Prostate gland (tissue), 2 donors: ENCODE measurements at places on chromosomes 7 and 10.

- H3K27me3 ChIP-seq = no peaks in the 10 kb centered on the region
- no peak for DNase-seq
- no peaks in the 10 kb centered on the region for H3K36me3 ChIP-seq
- no peaks in the 10 kb centered on the region for H3K4me1 ChIP-seq
- H3K27ac ChIP-seq = no peak overlapping the region
Observed at GRCh38 chr7:66162622-66163021, 42.5 kb upstream of the TPST1 start.

- H3K4me1 ChIP-seq = no peaks in the 10 kb centered on the region
- DNase-seq = no peak
- no peak overlapping the region for H3K27ac ChIP-seq
- no peaks in the 10 kb centered on the region for H3K36me3 ChIP-seq
- no peaks in the 10 kb centered on the region for H3K27me3 ChIP-seq
- H3K4me3 ChIP-seq = no peak overlapping the region
Observed at GRCh38 chr7:38565289-38565688, 65.9 kb downstream of the AMPH start.

GRCh38 chr10:21203473-21204107 is 306.5 kb upstream of the NEBL start:
- H3K36me3 ChIP-seq = no peaks in the 10 kb centered on the region
- no peaks in the 10 kb centered on the region for H3K4me1 ChIP-seq
- H3K4me3 ChIP-seq = no peak overlapping the region
- DNase-seq = no peak
- H3K27me3 ChIP-seq = no peaks in the 10 kb centered on the region
- H3K27ac ChIP-seq = no peak overlapping the region

GRCh38 chr7:155229548-155230168 is 68.0 kb upstream of the INSIG1 start:
- no peak overlapping the region for H3K4me3 ChIP-seq
- DNase-seq = no peak
- peaks cover under 1% of the 10 kb centered on the region for H3K4me1 ChIP-seq
- no peak overlapping the region for H3K27ac ChIP-seq
- H3K36me3 ChIP-seq = no peaks in the 10 kb centered on the region

- H3K36me3 ChIP-seq = no peaks in the 10 kb centered on the region
- no peaks in the 10 kb centered on the region for H3K4me1 ChIP-seq
- H3K27me3 ChIP-seq = no peaks in the 10 kb centered on the region
- no peak overlapping the region for H3K27ac ChIP-seq
- no peak for DNase-seq
Observed at GRCh38 chr7:101922631-101923601, 105.5 kb downstream of the CUX1 start.
